ENCODE measurements at places on chromosomes 4 and X. TPM values are rescaled to one million over a fixed set of nuclear protein-coding genes. Genes with fewer than 3 reads are reported as not detected.
A peak's percentile ranks its signal among the peaks of the same experiment; 100 is the strongest.

DNA sequence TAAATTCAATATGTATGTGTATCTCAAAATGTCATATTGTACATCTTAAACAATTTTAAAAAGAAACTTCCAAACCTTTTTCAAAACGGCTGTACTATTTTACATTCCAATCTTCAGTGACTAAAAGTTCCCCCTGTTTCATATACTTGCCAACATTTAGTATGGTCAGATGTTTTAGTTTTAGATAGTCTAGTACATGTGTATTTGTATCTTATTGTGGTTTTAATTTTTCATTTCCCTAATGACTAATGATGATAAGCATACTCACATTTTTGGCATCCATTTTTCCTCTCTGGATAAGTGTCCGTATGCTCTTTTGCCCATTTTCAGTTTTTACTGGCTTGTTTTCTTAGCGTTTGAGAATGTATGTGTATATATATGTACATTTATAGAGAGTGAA is 212.2 kb upstream of the MAGEB18 start:
- no peaks in the 10 kb centered on the region for H3K27me3 ChIP-seq
- H3K27ac ChIP-seq, result no peak overlapping the region
- H3K4me3 ChIP-seq, result no peak overlapping the region
- DNase-seq, result peak; percentile 8
- H3K4me1 ChIP-seq, result no peaks in the 10 kb centered on the region
- H3K36me3 ChIP-seq, result no peaks in the 10 kb centered on the region

DNA sequence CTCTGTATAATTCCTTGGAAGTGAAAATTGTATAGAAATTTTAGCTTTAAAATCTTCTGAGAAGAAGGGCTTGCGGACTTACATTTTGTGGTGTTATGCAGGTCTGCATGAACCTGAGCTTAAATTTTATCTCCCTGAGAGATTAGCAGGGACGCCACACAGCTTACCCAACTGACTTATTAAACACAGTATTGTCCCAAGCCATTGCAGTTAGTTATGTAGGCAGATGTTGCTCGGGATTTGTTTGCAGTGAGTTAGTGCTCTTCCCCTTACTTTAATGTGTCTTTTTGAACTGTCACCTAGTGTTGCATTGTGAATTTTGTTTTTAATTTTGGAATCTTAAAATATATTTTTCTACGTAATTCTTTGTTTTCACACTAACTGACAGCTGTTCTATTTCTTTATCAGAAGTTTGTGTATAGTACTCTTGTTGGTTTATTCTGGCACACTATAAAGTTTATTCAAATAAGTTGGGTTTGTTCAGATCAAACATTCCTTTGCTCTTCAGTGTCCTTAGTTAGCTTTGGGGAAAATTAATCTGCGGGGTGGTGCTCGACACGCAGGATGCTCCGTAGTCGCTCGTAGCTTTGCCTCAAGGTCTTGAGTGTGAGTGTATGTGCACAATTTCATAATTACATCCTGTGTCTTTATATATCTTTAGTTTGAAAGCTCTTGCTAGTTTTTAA is 145.4 kb downstream of the STIM2 start:
- H3K4me3 ChIP-seq, result peak overlapping the region; percentile 29
- peaks cover 21% of the 10 kb centered on the region for H3K4me1 ChIP-seq
- no peaks in the 10 kb centered on the region for H3K27me3 ChIP-seq
- H3K27ac ChIP-seq, result peak overlapping the region; percentile 56
- peak; percentile 46 for DNase-seq

DNA sequence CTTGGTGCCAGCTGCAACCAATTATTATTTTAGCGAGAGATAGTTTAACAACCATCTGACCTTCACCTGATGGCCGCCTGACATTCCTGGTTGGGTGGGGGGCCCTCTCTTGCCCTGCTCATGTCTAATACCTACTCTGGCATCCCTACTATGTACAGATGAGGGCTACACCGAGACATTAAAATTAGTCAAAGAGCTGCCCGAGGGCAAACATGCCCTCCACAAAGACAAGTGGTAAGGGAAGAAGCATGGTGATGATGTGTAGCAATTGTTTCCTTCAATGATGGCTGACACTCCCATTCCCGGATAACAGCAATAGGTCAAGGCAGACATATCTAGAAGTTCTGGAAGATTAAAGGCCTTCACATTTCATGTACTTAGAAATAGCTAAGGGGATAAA is 49.6 kb downstream of the MAP7D3 start:
- peaks cover 10% of the 10 kb centered on the region for H3K4me1 ChIP-seq
- H3K27me3 ChIP-seq, result no peaks in the 10 kb centered on the region
- H3K4me3 ChIP-seq, result no peak overlapping the region
- no peak for DNase-seq
- H3K36me3 ChIP-seq, result peaks cover 2% of the 10 kb centered on the region
- H3K27ac ChIP-seq, result no peak overlapping the region

GRCh38 chrX:78650906-78651437 is 8.2 kb downstream of the RTL3 start:
- H3K36me3 ChIP-seq, result no peaks in the 10 kb centered on the region
- no peak overlapping the region for H3K4me3 ChIP-seq
- peak; percentile 91 for DNase-seq
- no peak overlapping the region for H3K27ac ChIP-seq
- H3K4me1 ChIP-seq, result no peaks in the 10 kb centered on the region

DNA sequence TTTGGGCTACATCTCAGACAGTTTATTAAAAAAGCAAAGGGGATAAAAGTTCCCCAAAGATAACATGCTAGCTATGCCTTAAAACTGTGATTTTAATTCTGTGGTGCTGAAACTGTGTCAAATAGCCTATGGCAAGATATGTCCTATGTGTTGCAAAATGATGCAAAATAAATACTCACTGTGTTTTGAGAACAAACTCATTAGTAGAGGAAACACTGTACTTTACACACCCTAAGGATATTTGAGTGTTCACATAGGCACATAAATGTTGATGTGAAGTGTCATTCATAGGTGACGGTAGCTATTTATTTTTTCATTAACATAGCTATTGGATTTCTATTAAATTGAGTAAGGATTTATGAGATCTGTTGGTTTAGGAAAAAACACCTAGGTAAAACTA is 351.9 kb downstream of the FAT4 start:
- no peaks in the 10 kb centered on the region for H3K4me1 ChIP-seq
- H3K36me3 ChIP-seq, result no peaks in the 10 kb centered on the region
- no peak overlapping the region for H3K4me3 ChIP-seq
- no peak for DNase-seq
- H3K27ac ChIP-seq, result no peak overlapping the region

FGFRL1 gene
- polyA plus RNA-seq, result 10.0 TPM

All from fibroblast of lung (primary cell).